ENCODE measurements at places on chromosomes 7 and 10.
A peak's percentile ranks its signal among the peaks of the same experiment; 100 is the strongest.

DNA sequence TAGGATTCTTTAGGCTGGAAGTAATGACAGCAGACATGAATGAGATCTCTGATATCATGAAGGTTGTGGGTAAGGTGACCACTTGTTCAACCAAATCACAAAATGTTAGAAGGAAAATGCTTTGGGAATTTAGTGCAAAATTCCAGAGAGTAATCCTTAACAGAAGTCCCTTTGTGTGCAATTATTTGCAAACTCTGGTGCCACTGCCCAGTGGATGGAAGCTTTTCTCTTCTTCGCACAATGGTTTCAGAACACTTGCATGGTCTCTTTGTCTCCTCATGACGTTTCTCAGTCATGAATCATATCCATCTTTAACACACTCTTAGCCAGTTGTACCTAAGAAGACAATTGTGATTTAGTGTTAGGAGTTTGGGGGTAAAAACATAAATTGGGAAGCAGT is 570.4 kb upstream of the ANKRD30A start:
- DNase-seq: no peak

GRCh38 chr10:49110684-49111319 is 4.5 kb downstream of the VSTM4 start:
- no peak for DNase-seq

DNA sequence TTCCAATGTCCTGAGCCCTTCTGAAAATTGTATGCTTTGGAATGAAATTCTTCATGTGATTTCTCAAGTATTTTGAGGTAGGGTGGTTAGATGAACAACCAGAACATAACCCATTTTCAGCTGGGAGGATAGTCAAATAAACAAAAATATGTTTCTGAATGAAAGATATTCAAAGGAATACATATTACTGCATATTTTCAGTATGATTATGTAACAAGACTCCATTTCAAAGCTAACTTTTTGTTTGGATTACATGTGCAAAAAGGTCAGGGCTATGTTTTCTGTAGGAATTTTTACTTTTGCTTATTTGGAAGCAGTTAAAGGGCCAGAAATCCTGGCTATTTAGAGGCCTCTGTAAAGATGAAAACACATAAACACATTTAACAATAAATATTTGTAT is 27.7 kb downstream of the CDK6 start:
- no peak for DNase-seq

DNA sequence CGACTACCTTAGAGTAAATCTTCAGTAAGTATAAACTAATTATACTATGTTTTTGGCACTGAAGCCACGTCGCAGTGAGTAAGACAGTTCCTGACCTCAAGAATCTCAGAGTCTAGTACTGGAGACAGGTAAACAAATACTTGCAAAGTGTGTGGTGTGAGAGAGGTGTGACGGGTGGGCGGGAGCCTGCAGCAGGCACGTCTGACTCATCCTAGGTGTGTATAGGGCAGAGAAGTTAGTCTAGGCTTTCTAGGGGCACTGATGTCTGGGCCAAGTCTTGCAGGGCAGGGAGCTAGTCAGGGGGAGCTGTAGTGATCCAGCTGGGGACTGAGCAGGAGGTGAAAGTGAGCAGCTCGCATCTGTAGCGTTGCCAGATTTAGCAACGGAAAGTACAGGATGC is 35.9 kb upstream of the SFTPD start:
- no peak for DNase-seq

DNA sequence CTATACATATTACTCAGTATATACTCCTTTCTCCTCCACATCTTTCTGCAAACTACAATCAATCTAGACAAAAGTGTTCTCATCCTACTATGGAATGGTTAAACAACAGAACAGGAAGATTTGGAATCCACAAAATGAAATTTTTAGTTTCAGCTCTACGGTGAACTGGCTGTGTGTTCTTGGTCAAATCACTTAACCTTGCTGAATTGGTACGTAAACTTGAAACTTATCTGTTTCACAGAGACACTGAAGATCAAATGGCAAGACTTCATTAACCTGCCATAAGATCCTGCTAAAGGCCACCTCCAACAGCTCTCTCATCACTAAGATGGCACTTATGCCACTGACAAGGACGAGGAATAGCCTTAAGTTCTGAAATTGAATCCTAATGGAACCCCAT is 1.5 kb downstream of the NUDCD3 start:
- no peak for DNase-seq

- DNase-seq: no peak
Observed at GRCh38 chr10:124328477-124329220, 90.1 kb downstream of the OAT start.

- no peak for DNase-seq
Observed at GRCh38 chr7:28163949-28164348, 16.6 kb downstream of the JAZF1 start.

DNA sequence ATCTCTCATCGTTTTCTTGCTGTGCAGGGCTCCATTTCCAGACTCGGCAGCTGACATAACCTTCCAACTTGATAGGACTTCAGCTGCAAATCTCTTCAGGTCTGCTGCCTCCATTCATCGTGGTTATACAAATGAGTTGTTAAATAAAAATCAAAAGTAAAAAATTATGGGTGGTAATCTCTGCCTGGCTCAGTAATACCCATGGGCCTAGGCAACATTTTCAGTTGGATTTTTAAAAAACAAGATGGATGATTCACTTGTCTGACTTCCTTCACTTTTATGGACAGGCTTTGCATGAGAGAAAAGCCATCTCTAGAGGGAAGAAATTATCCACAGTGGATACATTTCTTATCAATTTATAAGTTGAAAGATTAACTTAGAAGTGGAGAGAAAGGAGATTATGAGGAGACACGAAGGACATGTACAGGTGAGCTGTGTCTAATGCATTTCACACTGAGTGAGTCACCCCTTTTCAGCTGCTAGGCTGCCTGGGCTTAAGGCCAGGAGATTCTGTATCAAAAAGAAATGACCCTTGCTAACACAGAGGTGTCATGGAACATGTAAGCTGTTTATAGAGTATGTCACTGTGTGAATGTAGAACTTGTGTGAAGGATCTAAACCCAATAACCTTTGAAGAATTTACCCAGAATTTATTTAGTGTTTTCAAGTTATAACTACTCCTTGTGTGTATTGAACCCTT is 495.1 kb downstream of the AUTS2 start:
- no peak for DNase-seq

GRCh38 chr10:65313406-65313805 is 1612.4 kb upstream of the LRRTM3 start:
- DNase-seq: no peak

- peak; percentile 81 for DNase-seq
Observed at GRCh38 chr7:149414745-149415390, 46.0 kb downstream of the ZNF777 start.

DNA sequence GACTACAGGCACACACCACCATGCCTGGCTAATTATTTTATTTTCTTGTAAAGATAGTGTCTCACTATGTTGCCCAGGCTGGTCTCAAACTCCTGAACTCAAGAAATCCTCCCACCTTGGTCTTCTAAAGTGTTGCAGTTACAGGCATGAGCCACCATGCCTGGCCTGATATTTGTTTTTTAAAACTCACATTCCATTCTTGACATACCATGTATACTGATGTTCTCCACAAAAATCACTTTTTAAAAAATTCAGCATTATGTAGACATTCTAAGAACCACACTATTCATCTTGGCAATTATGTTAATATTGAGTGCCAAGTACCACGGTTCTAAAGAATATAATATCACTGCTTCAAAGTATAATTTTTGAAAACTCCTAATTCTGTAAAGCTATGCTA is 43.5 kb downstream of the IDE start:
- DNase-seq: no peak
